ENCODE measurements at places on chromosomes 12 and 14.

GRCh38 chr12:57793920-57794319, 11.3 kb downstream of the TSFM start:
- DNase-seq = no peak

DNA sequence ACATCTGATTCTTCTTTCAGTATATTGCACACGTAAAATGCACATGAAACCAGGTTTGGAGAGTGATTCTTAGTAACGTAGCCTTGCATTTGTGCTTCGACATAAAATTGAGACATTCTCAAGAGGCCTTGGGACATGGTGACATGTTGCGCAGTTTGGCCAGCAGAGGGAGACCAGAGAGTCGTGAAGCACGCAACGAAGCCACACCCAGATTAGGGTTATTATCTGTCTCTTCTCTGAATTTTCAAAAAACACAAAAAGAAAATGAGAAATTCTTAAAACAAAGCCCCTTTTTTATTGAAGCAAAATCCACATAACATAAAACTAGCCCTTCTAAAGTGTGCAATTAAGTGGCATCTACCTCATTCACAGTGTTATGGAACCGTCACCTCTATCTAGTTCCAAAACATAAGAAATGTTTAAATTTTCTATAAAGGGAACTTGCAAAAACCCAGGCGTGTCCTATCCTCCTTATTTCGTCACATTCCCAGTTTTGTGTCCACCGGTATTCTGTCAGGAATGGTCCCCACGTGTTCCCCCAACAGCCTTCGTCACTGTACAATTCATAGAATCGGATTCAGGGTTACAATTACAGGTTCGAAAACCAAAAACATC, 108.8 kb upstream of the ATF7IP start:
- no peak for DNase-seq

- peak; percentile 83 for DNase-seq
Measured at GRCh38 chr12:88580051-88580871, at the start of gene KITLG. KITLG (minus strand) TSS chr12:88580471; CDS start chr12:88580278, 193 bp downstream.

DNA sequence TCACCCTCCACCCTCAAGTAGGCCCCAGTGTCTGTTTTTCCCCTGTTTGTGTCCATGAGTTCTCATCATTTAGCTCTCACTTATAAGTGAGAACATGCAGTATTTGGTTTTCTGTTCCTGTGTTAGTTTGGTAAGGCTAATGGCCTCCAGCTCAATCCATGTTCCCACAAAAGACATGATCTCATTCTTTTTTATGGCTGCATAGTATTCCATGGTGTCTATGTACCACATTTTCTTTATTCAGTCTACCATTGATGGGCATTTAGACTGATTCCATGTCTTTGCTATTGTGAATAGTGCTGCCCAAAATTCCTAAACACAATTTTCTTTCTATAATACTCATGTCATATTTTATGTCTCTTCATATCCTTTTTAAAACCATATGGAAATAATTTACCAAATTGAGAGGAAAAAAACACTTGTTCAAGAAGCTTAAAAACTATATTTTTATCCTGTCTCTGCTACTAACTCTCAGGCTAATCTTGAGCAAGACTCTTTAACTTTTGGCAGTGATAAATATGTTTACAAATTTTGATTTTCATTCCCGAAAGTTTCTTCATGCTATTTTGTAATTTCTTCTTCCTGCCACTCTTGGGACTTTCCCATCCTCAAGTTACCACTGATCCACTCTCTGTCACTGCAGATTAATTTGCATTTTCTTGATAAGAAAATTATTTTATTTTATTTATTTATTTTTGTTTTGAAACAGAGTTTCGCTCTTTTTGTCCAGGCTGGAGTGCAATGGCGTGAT, 28.0 kb upstream of the OSBPL8 start:
- no peak for DNase-seq

- no peak for DNase-seq
Measured at GRCh38 chr12:30850684-30851083, 75.9 kb upstream of the TSPAN11 start.

- DNase-seq = no peak
Measured at GRCh38 chr12:100184549-100185145, 16.0 kb upstream of the ACTR6 start.

- DNase-seq = peak; percentile 43
Measured at GRCh38 chr14:34059925-34060650, 109.2 kb upstream of the EGLN3 start.

- no peak for DNase-seq
Measured at GRCh38 chr12:52043386-52044212, 7.6 kb upstream of the NR4A1 start.

DNA sequence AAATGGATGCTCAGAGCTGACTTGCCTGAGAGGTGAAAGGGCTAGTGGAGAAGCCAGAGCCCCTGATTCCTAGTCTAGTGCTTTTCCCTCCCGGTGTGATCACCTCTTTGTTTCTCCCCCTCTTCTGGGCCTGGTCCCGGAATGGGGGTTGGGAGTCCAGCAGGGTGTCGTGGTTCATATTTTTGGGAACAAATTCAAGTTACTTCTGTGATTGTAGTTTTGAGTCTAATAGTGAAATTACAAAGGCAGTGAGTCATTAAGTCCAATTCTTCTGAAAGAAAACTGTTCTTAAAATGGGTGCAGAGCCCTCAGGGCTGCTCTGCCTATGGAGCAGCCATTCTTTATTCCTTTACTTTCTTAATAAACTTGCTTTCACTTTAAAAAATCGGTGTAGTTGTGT, 7.6 kb downstream of the SUSD6 start:
- no peak for DNase-seq

- DNase-seq = no peak
Measured at GRCh38 chr14:74974364-74975058, 19.1 kb upstream of the PGF start.

DNA sequence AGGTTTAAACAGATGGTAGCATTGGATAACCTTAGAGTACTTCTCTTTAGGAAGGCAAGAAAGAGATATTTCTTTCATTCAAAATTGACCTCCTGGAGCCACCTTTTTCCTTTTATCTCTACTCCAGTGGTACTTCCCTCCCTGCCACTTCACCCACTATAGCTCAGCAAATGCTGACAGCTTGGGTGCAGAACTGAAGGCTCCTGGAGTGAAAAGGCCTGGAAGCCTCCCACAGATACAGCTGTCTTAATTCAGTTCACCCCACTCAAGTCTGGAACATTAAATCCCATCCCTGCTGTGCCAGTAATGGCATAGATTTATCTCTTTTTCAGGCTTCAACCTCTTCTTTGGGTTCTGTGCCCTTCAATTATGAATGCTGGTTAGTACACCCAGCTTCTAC, 140.3 kb downstream of the NEDD1 start:
- no peak for DNase-seq

GRCh38 chr12:93177208-93178153, 200.2 kb upstream of the NUDT4 start:
- DNase-seq = no peak

DNA sequence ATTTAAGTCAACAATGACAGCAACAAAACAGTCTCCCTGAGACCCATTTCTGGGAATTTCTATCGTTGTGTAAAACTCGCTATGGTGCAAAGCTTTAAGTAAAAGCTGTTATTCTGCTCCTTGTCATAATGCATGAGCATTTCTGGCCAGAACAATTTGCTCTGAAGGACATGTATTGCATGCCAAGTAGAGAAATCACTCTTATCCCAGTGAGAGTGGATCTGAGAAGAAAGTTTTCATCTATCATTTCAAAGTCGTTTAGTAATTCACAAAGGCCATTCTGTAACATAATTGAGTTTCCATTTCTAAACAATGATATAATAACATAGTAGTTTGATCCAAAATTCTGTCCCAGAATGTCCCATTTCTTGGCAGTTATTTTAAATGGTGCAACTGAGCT, 86.6 kb downstream of the TBC1D30 start:
- DNase-seq = no peak

DNA sequence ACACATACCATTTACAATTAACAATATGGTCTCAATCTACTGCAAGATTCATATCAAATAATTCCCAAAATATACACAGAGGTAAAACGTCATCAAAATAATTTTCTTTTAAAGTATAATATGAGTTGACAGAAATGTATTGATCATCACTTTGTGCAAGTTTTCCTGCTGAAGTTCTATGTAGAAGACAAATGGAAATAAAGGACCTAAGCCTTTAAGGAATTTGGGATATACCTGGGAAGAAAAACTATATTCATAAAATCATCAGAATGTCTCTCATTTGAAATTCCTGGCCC, 61.1 kb upstream of the DAAM1 start:
- DNase-seq = no peak

DNA sequence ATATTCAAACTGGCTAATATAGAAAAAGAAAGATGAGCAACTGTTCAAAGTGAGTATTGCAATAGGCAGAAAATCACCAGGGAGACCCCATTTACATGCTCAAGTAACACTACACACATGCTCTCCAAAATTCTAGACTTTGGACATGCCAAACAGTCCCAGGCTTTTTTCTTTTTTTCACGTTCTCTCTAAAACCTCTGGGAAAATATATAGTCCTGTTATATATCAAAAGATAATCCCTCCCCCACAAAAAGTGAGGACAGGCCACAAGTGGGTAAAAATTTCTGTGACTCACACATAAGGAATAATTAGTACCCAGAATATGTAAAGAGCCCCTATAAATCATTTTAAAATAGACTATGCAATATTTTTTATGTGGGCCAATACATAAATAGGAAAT, 55.2 kb downstream of the EFCAB11 start:
- DNase-seq = no peak

DNA sequence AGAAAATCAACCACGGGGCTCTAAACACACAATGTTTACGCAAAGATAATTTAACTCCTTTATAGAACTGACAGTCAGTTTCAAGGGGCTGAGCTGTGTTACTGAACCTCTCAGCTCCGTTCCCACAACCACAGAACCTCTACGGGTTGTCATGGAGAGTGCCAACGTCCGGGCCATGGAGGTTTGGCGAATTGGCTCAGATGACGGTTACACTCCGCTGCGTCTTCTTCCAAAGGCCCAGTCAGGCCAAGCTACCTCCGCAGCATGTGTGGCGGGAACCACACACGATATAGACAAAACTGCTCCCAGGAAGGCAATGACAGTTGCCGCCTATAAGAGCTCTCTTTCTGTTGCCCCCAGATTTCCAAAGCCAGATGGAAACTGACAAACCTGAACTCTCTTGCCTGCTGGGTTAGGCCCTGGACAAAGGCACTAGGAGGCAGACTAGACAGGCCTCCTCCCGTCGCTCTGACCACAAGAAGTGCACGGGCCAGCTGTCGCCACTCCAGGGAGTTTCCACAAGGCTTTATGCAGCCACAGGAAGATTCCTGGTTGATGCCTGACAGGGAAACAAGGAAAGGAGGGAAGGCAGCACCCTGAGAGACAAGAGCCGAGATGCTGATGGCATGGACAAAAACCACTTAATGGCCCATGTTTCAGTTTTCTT, 30.3 kb downstream of the CCDC88C start:
- DNase-seq = peak; percentile 77

- no peak for DNase-seq
Measured at GRCh38 chr14:103738701-103739451, 23.3 kb downstream of the ZFYVE21 start.

DNA sequence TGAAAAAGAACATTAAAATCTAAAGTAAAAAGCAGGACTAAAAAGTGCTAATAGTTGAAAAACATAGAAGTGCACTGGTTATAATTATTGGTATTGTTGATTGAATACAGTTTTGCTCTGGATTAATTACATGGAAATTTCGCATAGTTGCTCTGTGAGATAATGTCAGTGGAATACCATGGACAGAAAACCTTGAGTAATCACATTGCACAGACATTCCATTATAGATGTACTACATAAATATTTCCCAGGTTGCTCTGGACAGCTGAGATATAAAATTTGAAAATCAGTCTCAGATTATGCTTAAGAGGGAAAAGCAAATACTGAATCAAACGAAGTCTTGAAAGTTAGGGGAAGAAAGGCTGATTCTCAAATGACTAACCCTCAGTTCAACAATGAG, 439.3 kb upstream of the FLRT2 start:
- no peak for DNase-seq

DNA sequence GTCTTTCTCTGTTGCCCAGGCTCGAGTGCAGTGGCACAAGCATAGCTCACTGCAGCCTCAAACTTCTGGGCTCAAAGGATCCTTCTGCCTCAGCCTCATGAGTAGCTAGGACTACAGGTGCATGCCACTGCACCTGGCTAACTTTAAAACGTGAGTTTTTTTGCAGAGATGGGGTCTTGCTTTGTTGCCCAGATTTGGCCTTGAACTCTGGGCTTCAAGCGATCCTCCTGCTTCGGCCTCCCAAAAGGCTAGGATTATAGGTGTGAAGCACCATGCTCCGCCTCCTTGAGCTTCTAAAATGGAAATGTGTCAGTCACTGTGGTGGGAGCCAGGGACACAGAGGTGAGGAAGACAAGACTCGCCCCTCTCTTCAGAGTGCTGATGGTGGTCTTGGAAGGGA, 45.6 kb downstream of the WSCD2 start:
- no peak for DNase-seq

DNA sequence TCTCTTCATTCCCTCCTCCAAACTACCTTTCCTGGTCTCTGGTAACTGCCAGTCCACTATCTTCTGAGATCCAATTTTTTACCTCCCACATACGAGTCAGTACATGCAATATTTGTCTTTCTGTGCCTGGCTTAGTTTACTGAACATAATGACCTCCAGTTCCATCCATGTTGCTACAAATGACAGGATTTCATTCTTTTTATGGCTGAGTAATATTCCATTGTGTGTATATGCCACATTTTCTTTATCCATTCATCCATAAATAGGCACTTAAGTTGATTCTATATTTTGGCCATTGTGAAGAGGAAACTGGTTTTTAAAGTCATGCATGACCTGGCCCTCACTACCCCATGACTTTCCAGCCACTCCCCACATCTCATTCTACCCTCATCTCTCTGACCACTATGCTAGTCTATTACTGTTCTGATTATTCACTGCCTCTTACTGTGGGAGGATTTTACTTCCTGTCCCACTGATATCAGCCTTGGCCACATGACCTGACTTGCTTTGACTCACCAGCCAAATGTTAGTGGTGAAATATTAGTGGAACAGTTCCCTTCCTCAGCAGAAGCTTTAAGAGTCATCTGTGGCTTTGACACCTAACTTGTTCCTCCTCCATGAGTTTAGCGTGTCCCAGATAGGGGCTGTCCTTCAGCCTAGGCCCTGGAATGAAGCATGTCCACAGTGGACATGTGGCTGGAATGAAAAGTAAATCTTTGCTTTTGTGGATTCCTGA, 52.2 kb downstream of the GOLGA5 start:
- DNase-seq = no peak

GRCh38 chr14:47302121-47302520, 373.3 kb downstream of the MDGA2 start:
- no peak for DNase-seq

DNA sequence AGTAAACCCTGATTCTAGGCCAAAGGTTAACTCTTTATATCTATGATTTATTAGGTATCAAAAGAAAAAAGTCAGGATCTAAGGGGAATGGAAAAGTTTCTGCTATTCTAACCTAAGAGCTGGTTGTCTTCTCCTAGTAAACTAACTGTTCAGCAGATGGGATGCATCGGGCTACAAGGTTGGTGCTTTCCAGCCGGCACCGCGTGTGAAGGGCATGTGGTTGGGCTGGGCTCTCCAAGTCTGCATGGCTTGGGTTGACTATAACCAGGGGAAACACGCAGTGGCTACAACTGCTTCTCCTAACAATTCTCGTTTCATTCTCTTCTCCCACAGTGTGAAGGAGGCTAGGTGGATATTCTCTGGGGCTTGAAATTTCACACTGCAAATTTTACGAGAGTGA, 354.5 kb downstream of the APAF1 start:
- no peak for DNase-seq

GRCh38 chr12:75735853-75736252, 224.4 kb upstream of the KRR1 start:
- no peak for DNase-seq

GRCh38 chr12:109606320-109607028, 32.9 kb downstream of the MVK start:
- no peak for DNase-seq
